ENCODE measurements at places on chromosomes 3 and 15.

GRCh38 chr15:40762919-40763800 lies 708 bp upstream of the GCHFR start:
- DNase-seq = no peak

- DNase-seq = no peak
Measured at GRCh38 chr15:68341760-68342725, 64.5 kb downstream of the FEM1B start.

GRCh38 chr15:91431041-91431715 lies 331.1 kb downstream of the SV2B start:
- DNase-seq = no peak

- DNase-seq = no peak
Measured at GRCh38 chr3:70747847-70748246, 435.4 kb upstream of the MDFIC2 start.

GRCh38 chr3:27344192-27344591 lies 25.0 kb downstream of the NEK10 start:
- DNase-seq = no peak

GRCh38 chr15:85496551-85497171 lies 116.3 kb downstream of the AKAP13 start:
- DNase-seq = no peak

DNA sequence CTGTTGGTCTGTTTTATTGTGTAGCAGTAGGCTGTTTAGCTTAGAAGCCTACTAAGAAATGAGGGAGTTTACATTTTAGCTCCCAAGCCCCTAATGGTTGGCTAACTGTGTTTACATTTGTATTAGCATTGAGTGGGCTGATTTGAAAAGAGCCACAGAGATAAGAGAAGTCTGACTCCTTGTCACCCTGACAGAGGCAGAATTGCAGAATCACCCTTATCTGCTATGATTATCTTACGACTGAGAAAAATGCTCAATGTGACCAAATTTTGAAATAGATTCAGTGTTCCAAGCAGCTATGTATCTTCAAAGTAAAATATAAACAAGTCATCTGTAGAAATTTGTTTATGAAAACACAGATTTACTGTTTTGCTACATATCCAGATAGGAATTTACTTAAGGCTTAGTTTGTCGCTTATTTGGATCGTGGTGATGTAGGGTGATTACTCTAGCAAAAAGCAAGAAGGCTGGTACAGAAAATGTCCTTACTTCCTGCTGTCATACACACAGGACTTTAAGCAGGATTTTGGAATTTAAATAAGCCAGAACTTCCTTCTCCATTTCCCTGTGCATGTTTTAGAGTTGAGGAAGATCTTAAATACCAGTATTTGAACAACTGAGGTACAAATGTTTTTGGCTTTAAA lies 19.0 kb downstream of the SEMA6D start:
- DNase-seq = no peak

DNA sequence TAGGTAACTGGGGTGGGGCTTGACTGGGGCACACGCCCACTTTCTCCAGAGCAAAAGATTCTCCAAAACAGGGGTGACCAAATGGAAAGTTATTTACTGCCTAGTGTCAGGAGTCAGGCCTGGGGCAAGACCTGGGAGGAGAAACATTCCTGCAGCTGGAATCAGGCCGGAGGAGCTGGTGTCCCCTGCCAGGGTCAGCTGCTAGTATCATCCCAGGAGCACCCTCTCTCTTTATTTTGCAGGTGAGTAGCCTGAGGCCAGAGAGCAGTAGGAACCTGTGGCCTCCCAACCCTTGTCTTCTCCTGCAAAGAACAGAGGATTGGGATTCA lies 32.9 kb downstream of the DNAJB8 start:
- no peak for DNase-seq

DNA sequence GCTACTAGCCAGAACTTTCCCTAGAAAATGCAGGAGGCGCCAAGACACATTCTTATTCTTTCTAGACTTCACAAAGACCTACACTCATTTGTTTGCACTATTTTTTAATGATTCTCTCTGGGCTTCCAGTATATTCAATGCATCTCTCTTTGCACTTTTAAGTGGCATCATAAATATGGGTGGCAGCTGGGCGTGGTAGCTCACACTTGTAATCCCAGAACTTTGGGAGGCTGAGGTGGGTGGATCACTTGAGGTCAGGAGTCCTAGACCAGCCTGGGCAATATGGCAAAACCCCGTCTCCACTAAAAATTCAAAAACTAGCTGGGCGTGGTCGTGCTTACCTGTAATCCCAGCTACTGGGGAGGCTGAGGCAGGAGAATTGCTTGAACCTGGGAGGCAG lies 5.6 kb upstream of the GCNT3 start:
- no peak for DNase-seq

- DNase-seq = no peak
Measured at GRCh38 chr3:29677421-29677820, 396.6 kb downstream of the RBMS3 start.

DNA sequence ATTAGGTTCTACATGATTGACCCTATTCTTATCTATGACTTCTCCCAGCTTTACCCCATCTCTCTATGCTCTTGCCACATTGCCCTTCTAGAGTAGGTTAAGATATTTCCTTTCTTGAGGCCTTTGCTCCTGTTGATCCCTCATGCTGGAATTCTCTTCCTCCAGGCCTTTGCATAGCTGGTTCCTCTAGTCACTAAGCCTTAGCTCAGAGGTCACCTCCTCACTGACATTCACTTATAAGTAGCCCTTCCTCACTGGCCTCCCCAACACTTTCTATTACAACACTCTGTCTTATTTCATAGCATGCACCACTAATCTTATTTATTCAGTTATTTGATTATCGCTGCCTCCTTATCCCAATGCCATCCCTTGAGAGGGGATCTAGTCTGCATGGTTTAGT lies 228.4 kb upstream of the COL8A1 start:
- DNase-seq = no peak

GRCh38 chr15:26926081-26926480 lies 44.9 kb upstream of the GABRG3 start:
- DNase-seq = no peak

DNA sequence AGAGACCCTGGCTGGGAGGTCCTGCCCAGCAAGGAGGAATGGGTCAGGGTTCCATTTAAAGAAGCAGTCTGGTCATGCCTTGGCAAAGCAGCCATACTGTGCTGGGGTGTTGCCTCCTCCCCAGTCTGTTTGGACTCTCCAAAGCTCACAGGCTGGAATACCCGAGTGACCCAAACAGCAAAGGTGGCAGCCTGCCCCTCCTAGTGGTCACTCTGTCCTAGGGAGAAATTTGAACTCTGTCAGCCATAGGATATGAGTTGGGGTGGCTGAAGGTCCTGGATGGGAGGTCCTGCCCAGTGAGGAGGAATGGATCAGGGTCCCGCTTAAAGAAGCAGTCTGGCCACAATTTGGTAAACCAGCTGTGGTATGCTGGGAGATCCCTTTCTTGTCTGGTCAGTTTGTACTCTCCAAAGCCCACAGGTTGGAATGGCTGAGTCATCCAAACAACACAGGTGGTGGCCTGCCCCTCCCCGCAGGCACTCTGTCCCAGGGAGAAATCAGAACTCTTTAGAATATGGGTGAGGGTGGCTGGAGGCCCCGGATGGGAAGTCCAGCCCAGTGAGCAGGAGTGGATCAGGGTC lies 45.0 kb downstream of the CCR1 start:
- no peak for DNase-seq

DNA sequence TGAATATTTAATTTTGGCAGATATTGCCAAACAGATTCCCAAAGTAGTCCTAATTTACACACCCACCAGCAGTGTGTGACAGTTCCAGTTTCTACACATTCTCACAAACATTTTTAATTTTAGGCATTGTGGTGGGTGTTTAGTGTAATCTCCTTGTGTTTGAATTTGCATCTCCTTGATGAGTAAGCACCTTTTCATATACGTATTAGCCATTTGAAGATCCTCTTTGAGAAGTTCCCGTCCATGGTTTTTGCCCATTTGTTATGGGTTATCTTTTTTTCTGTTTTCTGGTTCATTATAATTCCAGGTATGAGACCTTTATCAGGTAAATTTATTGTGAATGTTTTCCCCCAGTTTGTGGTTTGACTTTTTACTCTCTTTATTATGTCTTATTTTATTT lies 2.3 kb upstream of the TM4SF19 start:
- no peak for DNase-seq

DNA sequence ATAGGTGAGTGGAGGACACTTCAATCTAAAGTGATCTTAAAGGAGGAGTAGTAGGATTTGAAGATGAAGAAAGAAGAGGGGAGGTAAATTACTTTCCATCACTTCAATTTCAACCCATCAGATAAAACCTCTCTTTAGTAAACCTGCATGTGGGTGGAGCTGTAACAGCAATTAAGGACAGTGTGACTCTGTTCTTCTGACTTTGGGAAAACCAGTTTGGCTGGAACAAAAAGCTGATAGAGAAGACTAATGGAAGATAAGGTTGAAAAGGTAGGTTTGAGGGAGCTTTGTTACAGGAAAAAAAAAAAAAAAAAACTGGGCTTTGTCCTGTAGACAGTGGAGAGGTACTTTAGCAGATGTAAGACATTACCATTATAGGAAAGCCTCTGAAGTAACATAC lies 4.5 kb upstream of the GSK3B start:
- no peak for DNase-seq

- DNase-seq = no peak
Measured at GRCh38 chr3:54931182-54931581, 3.3 kb upstream of the LRTM1 start.

DNA sequence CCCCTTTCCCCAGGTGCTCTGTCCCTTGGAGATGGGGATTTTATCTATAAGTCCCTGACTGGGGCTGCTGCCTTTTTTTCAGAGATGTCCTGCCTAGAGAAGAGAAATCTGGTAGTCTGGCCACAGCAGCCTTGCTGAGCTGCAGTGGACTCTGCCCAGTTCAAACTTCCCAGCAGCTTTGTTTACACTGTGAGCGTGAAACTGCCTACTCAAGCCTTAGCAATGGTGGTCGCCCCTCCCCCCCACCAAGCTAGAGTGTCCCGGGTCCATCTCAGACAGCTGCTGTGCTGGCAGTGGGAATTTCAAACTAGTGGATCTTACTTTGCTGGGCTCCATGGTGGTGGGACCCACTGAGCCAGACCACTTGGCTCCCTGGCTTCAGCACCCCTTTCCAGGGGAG lies 38.9 kb downstream of the TMEM266 start:
- no peak for DNase-seq

GRCh38 chr3:13863965-13864595 lies 15.8 kb downstream of the WNT7A start:
- no peak for DNase-seq

DNA sequence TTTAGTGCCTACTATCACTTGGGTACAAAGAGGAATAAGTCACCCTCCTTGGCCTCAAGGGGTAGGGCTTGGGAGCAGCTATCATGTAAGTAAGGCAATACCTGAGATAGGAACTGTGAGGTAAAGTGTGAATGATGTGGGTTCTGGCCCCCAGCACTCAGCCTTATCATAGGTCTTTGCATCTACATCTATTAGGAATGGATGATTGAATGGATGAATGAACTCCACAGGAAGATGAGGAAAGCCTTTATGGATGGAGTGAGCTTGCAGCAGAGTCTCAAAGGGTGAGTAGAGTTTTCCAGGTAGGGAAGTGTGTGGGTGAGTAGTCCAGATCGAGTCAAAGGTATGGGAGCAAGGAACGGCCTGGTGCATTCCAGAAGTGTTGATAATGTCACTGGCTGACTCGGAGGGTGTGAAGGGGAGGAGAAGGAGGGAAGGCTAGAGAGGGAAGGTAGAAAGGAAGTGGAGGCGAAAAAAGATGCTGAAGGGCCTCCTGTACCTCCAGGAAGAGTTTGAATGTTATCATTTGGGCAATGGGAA lies 13.1 kb upstream of the ABHD2 start:
- no peak for DNase-seq

DNA sequence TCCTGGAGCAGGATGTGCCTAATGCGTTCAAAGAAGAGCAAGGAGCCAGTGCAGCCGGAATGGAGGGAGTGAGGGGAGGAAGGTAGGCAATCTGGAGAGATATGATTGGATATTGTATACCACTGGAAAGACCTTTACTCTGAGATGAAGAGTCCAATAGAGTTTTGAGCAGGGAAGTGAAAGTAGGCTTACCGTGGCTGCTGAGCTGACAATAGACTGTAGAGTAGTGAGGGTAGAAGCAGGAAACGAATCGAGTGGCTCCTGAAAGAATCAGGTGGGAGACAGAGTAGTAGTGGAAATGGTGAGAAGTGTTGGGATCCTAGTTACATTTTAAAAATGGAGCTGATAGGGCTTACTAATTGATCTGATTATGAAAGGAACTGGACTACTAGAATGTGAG lies 51.8 kb upstream of the NUDT16 start:
- no peak for DNase-seq

GRCh38 chr3:128278130-128278529 lies 124.8 kb downstream of the EEFSEC start:
- DNase-seq = no peak

GRCh38 chr3:112047264-112047663 lies 12.7 kb downstream of the TMPRSS7 start:
- no peak for DNase-seq

DNA sequence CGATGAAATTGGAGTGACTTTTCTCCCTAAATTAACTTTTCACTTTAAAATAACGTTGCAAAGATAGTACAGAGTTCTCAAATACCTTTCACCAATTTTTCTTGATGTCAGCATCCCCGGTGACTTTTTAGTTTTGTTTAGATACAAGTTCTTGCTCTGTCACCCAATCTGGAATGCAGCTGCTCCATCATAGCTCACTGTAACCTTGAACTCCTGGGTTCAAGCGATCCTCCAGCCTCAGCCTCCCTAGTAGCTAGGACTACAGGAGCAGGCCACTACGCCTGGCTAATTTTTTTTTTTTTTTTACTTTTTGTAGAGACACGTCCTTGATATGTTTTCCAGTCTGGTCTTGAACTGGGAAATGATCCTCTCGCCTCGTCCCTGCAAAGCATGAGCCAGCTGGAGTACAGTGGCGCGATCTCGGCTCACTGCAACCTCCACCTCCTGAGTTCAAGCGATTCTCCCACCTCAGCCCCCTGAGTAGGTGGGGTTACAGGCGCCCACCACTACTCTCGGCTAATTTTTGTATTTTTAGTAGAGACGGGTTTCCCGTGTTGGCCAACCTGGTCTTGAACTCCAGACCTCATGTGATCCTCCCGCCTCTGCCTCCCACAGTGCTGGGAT lies 747 bp downstream of the NSUN3 start:
- no peak for DNase-seq

GRCh38 chr3:123334056-123334455 lies 114.8 kb downstream of the ADCY5 start:
- DNase-seq = no peak

GRCh38 chr15:69758810-69759790 lies 306.5 kb downstream of the RPLP1 start:
- peak; percentile 84 for DNase-seq

DNA sequence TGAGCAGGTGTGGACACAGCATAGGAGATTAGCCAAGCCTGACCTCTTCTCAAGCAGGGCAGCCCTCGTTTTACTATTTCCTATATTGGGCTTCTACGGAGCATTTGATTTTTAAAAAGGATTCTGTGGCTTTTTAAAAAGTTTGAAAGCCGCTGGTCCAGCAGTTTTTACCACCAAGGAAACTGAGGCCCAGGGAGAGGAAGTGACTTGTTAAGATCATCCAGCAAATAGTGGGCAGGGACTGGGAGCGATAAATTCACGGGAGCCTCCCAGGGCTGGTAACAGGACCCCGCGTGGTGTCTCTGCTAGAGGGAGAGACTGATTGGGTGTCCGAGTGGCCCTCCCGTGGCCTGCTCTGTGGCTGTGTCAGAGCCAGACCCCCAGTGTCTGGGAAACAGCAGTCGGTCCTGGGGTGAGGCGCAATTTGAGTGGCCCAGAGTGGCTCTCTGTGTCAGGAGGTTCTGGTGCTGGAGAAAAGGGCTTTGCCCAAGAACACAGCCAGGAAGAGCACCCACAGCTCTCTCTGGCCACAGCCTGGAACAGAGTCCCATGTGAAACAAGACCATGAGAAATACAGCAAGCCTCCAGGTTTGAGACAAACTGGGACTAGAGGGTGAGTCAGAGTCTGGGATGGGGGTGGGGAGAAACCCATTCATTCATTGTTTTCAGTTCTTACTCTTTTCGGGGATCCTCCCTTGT lies 4.2 kb downstream of the FURIN start:
- no peak for DNase-seq
